ENCODE measurements at places on chromosomes 3 and 15.
A peak's percentile ranks its signal among the peaks of the same experiment; 100 is the strongest.

- no peak for DNase-seq
Observed at GRCh38 chr3:36557021-36557707, 176.9 kb downstream of the STAC start.

- DNase-seq = no peak
Observed at GRCh38 chr3:185712337-185712736, 112.5 kb downstream of the IGF2BP2 start.

DNA sequence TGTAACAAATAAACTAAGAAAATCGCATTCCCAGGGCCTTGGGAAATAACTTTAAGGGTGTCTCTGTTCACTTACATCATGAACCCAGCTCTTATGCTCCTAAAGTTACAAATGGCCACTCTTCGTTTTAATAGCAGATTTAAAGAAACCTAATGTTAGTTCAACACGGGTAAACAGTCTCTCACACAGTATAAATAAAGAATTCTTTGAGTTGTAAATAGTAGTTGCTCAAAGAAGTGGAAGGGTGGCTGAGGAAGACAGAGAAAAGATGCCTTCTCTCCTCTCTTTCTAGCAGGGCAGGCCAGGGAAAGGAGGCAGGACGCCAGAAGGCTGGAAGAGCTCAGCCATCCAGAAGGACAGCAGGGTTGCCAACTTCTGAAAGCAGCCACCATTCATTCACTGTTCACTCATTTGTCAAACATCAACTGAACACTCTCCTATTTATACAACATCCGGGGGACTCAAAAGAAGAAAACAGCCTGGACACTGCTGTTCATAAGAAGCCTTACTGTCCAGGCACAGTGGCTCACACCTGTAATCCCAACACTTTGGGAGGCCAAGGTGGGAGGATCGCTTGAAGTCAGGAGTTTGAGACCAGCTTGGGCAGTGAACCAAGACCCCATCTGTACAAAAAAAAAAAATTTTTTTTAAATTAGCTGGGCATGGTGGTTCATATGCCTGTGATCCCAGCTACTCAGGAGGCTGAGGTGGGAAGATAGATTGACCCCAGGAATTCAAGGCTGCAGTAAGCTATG lies 47.3 kb downstream of the WWTR1 start:
- no peak for DNase-seq

DNA sequence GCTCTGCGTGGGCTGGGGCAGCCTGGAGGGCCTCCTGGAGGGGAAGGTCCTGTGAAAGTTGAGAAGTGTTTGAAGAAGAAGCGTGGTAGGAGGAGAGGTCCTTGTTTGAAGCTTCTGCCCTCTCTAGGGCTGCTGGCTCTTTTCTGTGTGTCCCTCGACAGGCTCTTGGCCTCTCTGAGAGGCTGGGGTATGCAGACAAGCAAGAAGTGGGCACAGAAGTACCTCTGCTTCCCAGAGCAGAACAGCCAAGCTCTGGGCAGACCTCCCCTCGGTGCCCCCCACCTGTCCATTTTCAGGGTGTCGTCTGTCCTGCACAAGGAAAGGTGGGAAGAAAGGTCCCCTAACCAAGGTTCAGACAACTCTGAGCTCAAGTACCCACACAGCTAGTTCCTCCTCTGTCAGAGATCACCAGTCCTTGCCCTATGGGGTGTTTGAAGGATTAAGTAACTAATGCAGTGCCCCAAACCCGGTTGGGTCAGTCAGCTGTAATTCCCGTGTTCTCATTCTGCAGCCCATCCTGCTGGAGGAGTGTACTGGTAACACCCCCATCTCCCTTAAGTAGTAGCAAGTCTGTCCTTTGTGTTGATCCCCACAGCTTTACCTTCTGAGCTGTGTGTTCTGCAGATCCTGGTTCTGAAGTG lies 6.3 kb downstream of the CSK start:
- DNase-seq = no peak

GRCh38 chr15:49060710-49061495 lies 14.7 kb upstream of the SECISBP2L start:
- no peak for DNase-seq

GRCh38 chr3:169633105-169633504 lies 30.4 kb downstream of the MECOM start:
- DNase-seq = no peak

- DNase-seq = peak; percentile 42
Observed at GRCh38 chr3:183161552-183162336, 790 bp downstream of the LAMP3 start.

DNA sequence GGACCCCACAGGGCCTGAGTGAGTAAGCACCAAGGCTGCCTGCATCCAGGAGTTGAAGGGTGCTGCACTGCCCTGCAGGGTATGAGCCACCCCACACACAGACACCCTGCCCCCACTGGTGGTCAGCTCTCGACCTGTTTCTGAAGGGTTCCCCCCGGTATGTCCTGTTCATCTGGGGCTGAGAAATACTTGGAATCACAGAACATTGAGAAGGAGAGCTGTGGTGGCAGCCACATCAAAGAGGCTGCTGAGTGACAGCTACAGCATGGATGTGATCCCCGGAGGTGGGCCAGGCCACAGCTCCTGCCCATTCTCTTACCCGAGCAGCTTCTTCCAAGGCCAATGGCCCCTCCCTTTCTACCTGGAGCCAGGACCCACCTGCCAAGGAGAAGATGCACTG lies 66.4 kb upstream of the PLXNA1 start:
- no peak for DNase-seq

GRCh38 chr3:27960133-27960532 lies 238.0 kb upstream of the EOMES start:
- DNase-seq = no peak

- DNase-seq = no peak
Observed at GRCh38 chr3:105976196-105976595, 107.4 kb upstream of the CBLB start.

GRCh38 chr3:193905541-193906396 lies 230.2 kb upstream of the HES1 start:
- DNase-seq = no peak

GRCh38 chr15:63043335-63044076 lies 959 bp downstream of the TPM1 start:
- peak; percentile 24 for DNase-seq

DNA sequence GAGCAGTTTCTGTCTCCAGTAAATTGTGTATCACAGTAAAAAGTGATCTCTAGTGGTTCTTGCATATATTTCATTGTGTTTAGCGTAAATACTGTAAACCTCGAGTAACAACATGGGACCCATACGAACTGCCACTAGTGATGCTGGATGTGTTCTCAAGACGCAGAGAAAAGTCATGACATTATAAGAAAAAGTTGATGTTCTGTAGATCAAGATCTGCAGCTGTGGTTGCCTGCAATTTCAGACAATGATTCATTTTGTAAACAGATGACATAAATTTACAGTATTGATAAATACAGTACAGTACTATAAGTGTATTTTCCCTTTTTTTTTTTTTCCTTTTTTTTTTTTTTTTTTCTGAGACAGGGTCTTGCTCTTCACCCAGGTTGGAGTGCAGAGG lies 100.1 kb downstream of the DPH6 start:
- no peak for DNase-seq

GRCh38 chr3:3552761-3553160 lies 246.5 kb upstream of the LRRN1 start:
- DNase-seq = no peak

DNA sequence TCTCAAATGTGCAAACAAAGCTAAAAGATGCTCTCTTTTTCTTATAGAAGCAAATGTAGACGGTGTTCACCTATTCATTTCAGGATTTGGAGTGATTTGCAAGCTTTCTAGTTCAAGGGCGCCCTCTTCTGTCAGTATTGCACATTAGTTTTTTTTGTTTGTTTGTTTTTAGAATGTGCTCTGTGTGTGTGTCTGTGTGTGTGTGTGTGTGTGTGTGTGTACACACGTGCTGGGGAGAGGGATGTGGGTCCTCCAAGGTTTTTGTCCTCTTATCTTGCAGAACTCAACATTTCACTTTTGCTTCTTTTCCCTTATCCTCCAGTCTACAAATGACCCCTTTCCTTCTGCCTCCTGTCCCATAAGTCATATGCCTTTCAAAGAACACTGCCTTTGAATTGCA lies 23.5 kb downstream of the DNAH1 start:
- no peak for DNase-seq

GRCh38 chr3:108590460-108590859 lies 938 bp downstream of the DZIP3 start:
- no peak for DNase-seq

Data from GM12891 (cell line).